ENCODE measurements at places on chromosomes 16 and 17.

DNA sequence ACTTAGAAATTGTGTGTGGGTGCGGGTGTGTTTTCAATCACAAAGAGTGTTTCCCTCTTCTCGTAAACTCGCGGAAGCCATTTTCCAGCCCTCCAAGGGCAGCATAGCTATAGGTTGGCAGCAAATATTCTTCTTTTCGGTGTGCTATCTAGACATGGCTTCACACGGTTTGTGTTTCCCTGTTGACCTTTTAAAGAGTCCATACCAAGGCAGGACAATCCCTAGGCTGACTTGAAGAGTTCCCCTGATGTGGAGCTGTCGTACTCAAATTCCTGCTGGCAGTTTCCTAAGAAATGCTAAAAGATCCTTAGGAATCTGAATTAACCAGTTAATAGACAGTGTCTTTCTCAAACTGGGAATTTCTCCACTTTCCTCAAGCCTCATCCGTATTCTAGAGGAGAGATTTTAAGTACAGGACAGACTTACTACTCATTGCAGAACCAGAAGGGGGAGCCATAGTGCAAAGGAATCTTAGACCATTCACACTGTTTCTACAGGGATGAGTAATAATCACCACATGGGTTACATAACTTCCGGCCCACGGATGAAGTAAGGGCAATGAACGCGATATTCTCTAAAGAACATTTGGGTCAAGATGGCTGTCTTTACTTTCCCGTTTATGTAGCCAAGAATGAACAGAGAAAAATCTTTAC lies 288.6 kb upstream of the ELAC2 start:
- peak; percentile 37 for DNase-seq

- DNase-seq, result no peak
Measured at GRCh38 chr17:65173284-65173793, 36.2 kb downstream of the RGS9 start.

DNA sequence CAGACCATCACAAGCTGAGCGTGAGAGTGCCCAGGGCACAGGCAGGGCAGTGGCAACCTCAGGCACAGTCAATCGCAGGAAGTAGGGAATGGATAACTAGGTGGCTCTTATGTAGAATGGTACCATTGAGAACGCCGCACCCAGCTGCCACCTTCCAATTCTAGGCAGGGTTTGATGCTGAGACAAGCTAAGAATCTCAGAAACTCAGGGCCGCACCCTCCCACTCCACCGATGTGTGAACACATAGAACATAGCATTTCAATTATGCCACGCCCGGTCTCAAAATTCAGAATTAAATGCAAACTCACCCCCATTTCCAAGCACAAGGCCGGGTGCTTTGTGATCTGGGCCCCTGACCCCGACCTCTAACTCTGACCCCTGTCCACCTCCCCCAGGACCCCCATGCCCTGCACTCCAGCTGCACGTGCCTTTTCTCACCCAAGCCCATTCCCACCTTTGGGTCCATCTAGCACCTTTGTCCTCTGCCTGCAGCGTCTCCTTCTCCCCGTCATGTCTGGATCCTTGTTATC lies 178.4 kb downstream of the C16orf95 start:
- no peak for DNase-seq

DNA sequence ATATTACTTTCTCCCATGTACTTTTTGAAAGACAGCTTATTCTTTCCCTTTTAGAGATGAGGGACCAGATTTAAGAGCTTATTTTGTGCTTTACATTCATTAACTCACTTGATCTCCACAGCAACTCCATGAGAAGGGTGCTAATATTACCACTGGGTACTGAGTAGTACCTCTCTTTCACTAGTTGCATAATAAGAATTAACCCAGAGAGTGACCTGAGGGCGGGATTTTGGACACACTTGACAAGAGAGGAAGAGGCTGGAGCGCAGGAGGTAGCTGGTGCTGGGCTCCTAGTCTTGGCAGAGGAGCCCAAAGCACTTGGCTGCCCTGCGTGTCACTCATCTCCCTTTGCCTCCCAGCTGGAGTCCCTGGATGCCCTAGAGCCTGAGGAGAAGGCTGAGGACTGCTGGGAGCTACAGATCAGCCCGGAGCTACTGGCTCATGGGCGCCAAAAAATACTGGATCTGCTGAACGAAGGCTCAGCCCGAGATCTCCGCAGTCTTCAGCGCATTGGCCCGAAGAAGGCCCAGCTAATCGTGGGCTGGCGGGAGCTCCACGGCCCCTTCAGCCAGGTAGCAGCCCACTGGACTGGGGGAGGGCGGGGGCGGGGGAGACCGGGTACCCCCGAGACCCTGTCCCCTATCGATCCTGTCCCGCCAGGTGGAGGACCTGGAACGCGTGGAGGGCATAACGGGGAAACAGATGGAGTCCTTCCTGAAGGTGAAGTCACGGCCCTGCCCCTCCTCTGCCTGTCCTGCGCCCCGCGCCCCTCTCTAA lies 1.7 kb upstream of the MAZ start:
- DNase-seq, result peak; percentile 45

DNA sequence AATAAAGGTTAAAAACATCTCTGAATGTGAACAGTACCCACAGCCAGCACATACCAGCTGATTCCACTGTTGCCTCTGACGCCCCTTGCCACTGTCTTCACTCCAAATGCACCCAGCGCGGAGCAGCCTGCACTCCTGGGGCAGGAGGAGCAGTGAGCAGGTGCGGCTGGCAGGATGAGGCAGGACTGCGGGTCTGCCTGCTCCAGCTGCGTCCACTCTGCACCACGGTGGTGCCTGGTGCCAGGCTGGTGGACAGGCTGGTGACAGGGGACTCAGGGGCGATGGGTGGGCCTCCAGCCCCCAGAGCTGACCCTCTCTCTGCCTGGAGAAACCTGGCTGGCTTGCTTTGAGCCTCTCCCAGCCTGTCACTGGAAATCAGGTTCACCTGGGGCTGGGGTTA lies 9.4 kb downstream of the RAB40B start:
- DNase-seq, result no peak

GRCh38 chr17:17892009-17892408 lies 55.2 kb upstream of the SREBF1 start:
- no peak for DNase-seq

DNA sequence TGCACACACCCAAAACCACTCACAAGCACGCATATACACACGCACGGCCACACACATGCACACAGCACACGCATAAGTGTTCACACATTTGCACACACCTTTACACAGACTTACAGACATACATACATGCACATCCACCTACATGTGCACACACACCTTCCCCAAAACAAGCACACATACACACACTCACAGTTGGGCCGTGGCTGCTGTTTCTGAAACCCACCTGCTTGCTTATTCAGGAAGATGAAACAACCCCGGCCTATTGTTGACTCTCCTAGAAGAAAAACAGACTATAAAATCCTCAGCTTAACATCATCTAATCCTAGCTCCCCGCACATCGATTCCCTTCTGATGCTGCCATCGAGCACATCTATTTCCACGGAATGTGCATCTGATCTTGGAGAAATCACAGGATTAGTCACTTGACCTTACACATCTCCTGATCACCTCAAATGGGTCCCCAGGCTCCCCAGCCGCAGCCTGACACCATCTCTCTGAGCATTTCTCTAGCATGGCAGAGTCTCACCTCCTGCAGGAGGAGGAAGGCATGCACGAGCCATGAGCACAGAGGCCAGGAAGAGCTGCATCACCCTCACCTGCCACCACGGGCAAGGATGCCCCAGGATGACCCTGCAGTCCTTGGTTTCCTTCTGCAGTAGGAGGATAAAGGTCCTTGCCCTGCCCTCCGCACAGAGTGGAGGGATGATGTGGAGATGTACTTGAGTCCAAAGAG lies 105.8 kb upstream of the CDH5 start:
- DNase-seq, result no peak

DNA sequence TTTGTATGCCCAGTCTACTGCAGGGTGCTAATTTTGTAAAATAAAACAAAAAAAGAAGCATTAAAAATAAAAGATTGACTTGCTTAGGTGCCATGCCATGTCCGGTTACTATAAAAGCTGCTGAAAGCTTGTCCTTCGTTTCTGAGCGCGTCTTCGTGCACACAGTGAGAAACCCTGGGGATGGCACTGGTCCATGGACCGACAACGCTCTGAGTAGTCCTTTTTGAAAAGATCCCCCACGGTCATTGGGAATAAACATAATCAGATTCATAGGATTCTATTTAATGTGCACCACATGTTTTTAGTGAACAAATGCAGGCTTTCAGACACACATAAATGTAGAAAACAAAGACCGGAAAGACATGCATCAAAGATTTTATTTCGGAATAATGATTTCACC lies 146.3 kb downstream of the XYLT1 start:
- DNase-seq, result no peak

DNA sequence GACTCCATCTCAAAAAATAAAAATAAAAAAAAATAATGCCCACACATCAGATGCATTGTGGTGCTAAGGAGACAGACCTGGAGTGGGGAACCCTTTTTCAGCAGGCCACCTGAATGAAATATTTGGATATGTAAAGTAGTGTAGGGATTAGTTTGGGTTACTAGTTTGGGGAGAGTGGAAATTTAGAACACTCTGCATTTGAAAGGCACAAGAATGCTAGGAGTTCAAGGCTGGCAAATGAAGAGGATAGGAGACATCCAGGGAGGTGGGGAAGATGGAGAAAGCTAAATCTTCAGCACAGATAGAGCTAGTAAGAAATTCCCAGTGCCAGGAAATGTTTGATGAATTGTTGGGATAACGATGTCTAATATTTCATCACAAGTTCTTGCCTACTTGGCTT lies 298.3 kb upstream of the ERCC4 start:
- DNase-seq, result no peak

GRCh38 chr17:68196394-68197090 lies 51.3 kb upstream of the AMZ2 start:
- DNase-seq, result peak; percentile 29

DNA sequence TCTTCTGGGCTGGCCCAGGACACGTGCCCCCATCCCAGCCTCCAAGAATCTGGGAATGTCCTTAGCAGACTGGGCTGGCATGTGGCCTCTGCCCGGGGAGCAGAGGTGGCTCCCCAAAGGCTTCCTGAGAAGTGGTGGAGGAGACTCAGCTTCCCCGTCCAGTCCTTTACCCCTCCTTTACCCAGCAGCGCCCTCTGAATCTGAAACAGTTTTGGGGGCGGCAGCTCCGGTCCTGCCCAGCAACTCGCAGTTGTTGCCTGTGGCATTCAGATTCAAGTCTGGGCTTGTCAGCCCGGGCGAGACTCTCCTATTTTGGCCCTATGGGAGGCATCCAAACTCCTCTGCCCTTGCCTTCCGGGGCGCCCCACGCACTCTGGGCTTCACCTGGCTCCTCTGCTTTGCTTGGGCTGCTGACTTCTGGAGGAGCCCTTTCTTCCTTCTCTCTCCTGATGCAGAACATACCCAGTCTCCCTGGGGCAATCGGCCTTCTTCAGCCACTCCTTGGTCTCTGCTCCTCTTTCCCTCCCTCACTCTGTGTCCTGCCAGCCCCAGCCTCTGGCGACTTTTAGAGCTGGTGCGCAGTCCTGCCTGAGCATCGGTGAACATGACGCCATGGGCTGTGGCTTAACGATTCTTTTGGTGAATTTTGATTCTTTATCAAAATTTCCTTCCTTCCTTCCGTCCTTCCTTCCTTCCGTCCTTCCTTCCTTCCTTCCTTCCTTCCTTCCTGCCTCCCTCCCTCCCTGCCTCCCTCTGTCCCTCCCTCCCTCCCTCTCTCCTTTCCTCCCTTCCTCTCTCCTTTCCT lies 55.2 kb downstream of the CMIP start:
- DNase-seq, result no peak

- no peak for DNase-seq
Measured at GRCh38 chr17:34997355-34997862, 17.1 kb downstream of the LIG3 start.

- no peak for DNase-seq
Measured at GRCh38 chr17:39193346-39193745, 4.1 kb downstream of the CACNB1 start.

GRCh38 chr17:79089720-79090442 lies 15.3 kb downstream of the ENGASE start:
- DNase-seq, result no peak

- DNase-seq, result no peak
Measured at GRCh38 chr16:9869776-9870175, 312.5 kb downstream of the GRIN2A start.

GRCh38 chr16:68991075-68991474 lies 114.4 kb upstream of the HAS3 start:
- no peak for DNase-seq

GRCh38 chr17:82696916-82697807 lies 1.3 kb downstream of the RAB40B start:
- peak; percentile 62 for DNase-seq

DNA sequence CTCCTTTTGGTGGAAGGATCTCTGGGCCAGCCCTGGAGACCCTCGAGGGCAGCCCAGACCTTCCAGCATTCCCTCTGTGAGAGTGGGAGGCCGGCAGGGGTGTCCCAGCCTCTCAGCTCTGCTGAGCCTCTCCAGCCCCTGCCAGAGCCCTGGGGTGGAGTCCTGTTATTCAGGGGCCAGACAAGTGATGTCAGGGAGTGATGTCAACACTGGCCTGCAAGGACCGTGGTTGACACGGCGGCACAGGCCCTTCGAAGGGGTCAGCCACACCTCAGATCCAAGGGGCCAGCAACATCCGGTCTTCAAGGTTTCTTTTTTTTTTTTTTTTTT lies 231.2 kb downstream of the KATNIP start:
- DNase-seq, result no peak

GRCh38 chr16:87803385-87803784 lies 37.6 kb upstream of the KLHDC4 start:
- no peak for DNase-seq

GRCh38 chr17:39738568-39738901 lies 797 bp downstream of the GRB7 start:
- peak; percentile 64 for DNase-seq

GRCh38 chr17:7809086-7809790 lies 24.8 kb upstream of the KDM6B start:
- no peak for DNase-seq

DNA sequence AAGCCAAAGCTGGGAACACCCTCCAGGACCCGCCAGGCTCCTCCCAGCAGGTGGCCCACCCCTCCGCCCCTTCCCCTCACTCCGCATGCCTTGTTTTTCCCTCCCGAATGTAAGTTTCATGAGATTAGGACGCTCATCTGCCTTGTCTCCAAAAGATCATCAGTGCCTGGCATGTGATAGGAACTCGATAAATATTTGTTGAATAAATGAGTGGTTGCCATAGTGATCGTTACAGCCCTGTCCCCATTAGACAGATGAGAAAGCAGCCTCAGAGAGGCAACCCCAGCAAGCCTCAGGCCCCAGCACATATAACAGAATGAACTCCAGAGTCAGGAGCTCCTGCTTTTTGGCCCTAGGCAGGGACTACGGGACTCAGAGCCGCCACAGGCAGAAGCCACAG lies 5.0 kb downstream of the CAMKK1 start:
- DNase-seq, result no peak

DNA sequence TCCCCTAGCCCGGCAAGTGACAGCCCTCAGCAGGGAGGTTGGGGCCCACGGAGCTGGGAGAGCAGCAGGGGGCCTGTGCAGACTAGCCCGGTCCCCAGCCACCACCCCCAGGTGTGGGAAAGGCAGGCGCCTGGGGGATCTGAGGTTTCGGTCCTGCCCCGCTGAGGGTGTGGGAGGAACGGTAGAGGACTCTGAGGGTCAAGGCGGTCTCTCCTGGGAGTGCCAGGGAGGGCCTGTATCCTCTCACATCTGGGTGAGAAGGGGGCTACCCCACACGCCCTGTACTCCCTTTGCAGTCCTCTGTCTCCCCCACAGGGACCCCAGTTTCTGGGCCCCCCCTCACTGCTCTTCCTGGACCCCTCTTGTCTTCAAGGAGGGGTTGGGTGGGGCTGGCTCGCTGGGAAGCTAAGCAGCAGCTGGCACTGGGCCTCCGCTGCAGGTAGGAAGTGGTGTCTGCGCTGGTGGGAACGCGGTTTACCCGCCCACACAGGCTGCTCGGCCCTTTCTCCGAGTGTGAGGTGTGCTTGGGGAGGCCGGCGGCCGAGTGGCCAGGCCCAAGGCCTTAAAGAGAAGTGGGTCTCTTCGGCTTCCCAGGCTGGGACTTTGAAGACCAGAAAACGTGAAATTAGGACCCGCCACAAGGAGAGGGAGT lies 15.4 kb downstream of the CD7 start:
- DNase-seq, result no peak
